ENCODE measurements at places on chromosomes 16 and 17.

DNA sequence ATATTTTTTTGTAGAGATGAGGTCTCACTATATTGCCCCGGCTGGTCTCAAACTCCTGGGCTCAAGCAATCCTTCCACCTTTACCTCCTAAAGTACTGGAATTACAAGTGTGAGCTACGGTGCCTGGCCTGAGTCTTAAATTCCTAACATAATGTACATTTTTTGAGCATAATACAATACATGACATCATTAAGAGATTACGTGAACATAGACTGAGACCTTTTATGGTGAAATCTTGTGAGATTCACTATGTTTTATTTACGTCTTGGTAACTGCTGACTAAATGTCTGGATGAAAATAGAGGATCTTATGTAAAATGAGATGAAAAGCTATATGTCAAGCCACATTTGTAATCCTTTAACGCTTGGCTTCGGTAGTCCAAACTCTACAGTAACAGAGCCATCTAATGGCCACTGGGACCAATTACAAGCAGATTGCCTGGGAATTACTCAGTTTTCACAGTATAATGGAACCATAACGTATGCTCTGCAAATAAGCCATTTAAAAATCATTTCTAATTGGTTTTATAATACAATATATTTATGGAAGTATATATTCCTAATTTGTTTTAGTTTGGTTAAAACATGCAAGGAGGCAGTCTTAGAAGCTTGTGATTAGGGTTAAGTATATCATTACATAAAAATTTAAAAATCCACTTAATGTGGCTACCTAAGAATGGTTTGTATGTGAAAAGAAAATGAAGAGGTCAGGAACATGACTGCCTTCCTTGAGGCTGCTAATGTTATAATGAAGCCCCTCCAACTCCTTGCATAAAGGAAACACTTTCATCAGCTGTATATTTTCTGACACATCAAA lies 8.1 kb upstream of the EFCAB13 start:
- no peak for DNase-seq

DNA sequence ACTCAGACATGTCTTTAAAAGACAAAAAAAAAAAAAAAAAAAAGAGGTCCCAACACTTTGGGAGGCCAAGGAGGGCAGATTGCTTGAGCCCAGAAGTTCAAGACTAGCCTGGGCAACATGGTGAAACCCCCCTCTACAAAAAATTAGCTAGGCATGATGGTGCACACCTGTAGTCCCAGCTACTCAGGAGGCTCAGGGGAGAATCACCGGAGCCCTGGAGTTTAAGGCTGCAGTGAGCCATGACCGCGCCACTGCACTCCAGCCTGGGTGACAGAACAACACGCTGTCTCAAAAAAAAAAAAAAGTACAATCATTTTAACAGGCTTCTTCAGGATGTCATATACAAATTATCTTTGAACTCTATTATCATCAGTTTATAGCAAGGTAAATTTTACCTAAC lies 22.0 kb downstream of the C16orf87 start:
- DNase-seq: no peak

DNA sequence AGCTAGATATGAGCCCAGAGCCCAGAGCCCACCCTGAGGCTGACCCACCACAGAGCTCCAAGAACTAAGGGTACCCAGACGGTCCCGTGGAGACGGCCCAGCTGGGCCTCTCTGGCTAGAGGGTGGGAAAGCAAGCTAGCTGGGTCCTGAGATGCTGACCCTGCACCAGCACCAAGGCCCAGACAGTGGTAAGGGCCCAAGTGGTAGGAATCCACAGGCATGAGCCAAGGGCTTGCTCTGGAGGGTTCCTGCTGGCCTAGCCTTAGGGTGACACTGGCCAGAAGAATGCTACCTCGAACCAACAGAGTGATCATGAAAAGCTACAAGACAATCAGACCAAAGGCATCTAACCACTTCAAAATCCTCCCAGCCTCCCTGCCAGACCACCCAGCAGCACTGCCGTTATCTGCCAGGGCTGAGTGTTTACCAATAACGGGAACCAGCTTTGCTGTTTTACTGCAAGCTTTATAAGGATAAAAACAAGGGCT lies 13.2 kb downstream of the HIC1 start:
- no peak for DNase-seq

GRCh38 chr17:45905814-45906213 lies 11.5 kb downstream of the MAPT start:
- DNase-seq: no peak

DNA sequence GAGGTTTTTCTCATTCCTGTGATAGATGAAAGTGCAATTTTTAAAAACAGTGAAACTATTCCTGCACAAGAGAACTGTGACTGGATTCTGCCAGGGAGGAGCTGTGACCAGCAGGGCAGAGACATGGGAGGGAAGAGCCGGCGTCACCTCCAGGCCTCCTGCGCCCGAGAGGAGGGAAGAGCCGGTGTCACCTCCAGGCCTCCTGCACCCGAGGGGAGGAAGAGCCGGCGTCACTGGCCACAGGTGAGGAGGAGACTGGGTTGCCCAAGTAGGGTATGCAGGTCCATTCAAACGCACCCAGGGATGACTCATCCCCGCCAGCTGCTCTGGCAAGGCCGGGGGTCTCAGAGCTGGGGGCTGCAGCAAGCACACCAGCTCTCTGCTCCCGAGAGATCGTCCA lies 56.7 kb downstream of the METRNL start:
- no peak for DNase-seq

DNA sequence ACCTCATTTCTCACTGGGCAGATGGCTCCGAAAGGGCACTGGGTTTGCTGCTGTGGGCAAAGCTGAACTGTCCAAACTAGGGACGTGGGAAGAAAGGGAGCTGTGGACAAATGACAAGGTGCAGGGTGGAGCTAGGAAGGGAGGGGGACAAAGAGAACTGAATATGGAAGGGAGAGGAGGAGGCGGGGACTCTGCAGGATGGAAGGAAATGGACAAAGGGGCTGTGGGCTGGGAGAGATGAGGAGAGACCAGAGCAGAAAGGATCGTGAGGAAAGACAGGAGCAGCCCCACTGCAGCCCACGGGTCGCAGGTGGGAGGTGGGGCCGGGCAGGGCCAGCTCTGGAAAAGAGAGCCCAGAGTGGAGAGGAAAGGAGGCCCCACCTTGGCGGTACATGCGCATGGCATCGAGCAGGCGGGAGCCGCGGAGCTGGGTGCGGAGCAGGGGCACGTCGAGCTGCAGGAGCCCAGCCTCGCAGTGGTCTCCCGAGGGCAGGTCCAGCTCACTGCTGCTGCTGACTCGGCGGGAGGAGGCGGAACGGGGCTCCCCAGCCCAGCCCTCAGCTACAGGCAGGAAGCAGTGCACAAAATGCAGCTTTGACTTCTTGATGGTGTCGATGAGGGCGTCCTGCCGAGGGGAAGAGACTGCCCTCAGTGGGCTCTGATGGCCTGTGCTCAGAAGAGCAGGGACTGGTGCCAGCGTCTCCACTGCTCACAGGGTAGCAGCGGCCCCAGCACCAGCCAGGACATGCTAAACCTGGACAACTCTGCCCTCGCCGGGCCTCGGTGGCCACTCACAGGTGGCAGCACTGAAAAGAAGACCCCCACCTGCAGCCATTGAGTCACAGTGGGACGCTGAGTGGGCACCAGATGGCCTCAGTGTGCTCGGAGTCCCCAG lies 66.8 kb downstream of the PIPOX start:
- no peak for DNase-seq

- DNase-seq: no peak
These were observed 31.6 kb downstream of the MMP15 start for GRCh38 chr16:58057121-58057520.

DNA sequence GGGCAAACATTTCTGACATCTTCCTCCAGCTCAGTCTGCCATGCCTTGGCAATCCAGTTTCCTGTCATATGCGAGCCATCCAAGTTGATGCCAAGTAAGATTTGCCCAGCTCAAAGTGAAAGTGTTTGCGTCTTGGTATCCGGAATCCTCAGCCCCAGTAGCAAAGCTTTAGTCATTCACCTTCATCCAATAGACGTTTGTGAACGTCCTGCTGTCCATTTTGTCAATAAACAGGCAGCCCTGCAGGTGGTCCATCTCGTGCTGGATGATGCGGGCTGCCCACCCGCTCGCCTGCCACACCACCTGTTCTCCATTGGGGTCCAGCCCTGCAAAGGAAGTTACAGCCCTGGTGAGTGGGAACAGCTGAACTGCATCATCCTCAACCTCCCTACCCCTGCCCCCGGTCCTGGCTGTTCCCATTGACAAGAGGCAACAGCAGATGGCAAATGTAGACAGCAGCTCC lies 1.5 kb downstream of the PDF start:
- DNase-seq: no peak

DNA sequence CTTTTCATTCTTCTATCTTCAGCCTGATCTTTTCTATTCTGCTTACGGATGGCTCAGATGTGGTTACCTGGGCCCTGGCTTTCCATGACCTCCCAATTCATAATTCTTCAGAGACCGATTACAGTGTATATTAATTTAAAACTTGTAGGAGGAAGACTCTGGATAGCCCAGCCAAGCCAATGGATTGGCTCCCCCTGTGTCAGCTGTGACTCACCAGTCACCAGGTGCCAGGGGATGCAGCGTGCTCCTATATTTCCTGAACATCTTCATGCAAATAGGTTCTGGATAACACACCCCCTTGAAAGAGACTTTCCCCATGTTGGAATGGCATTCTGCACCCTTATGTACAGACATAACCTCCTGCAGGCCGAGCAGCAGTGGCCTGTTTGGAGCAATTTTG lies 208.3 kb upstream of the WSCD1 start:
- DNase-seq: no peak

- no peak for DNase-seq
These were observed 120.8 kb downstream of the HS3ST2 start for GRCh38 chr16:22934786-22935185.

DNA sequence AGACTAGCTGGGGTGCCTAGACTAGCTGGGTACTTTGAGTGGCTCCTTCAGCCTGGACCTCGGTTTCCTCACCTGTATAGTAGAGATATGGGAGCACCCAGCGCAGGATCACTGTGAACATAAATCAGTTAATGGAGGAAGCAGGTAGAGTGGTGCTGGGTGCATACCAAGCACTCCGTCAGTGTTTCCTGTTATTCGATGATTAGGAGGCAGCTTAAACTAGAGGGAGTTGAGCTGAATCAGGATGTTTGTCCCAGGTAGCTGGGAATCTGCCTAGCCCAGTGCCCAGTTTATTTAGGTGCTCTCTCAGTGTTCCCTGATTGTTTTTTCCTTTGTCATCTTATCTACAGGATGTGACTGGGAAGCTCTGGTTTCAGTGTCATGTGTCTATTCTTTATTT lies 8.4 kb upstream of the TMEM235 start:
- DNase-seq: no peak

DNA sequence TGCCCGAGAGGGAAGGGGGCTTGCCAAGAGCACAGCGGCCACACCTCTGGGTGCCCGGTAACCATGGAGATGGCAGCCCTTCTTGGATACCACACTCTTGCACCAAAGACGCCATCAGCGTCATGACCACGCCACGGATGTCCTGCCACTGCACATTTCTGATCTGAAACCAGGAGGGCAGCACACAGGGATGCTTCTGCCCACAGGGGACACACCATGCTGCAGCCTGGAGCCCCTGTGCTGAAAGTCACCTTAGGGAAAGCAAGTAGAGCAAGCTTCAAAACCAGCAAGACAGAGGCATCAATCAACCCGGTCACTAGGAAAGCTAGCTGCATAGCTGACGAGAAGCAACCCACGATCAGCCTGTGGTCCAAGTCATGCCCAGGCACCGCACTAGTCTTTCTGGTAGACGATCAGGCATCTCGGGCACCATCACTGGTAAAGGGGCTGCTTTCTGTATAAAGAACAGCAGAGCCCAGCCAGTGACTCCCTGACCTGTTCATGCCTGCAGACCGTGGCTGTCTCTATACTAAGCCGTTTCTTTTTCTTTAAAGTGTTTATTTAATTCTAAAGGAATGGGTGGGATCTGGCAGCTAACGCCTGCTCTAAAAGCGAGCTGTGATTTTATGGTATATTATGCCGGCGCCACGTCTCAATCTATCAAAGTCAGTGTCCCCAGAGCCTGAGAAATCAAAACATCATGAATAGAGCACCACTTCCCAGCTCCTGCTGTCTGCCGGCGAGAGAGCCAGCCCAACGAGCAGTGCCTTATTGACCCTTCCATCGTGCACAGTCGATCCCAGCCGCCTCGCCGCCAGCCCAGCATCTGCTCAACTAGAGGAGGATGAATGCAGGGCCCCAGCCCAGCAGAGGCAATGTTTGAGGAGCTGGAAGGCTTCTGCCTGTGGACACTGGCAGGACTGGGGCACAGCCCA lies 244.7 kb downstream of the RBFOX3 start:
- DNase-seq: no peak

GRCh38 chr17:1073241-1073962 lies 76.5 kb downstream of the TIMM22 start:
- DNase-seq: no peak

DNA sequence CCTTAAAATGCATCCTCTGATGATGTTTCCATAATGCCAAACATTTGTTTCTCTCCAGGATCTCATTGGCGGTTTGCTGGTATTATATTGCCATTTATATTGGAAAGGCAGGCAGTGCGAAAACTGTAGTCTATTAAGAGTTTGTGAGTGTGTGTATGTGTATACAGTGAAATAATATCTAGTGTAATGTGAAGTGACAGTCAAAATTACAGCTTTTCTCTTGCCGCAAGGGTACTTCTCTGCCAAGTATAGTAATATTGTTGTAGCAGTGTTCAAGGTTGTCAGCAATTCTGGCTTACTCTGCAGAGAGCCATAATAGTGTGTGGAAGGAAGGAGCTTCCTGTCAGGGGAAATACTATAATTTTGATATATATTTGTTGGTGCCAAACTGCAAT lies 178.6 kb downstream of the WWOX start:
- DNase-seq: no peak

GRCh38 chr17:42058063-42058462 lies 7.7 kb upstream of the C17orf113 start:
- DNase-seq: no peak

DNA sequence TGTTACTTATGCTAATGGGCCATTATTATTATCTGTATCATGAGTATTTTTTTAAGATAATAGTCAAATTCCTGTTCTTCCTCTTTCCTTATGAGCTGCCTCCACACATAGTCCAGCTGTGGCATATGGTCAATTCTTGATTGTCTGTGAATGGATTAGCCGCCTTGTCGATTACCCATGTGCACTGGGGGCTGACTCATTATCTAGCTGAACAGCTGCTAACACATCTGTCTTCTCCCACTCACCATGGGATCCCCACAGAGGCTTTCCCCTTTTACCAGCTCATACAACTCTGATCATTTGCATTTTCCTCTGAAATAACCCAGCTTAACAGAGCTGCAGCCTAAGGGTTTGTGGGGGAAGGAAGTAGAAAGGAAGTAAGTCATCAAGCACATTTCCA lies 915.0 kb downstream of the CDH11 start:
- DNase-seq: no peak

- no peak for DNase-seq
These were observed 5.1 kb downstream of the KIFC3 start for GRCh38 chr16:57797216-57797525.

GRCh38 chr17:7285679-7286078 lies 4.2 kb downstream of the SLC2A4 start:
- no peak for DNase-seq

- no peak for DNase-seq
These were observed 38.6 kb downstream of the CPNE2 start for GRCh38 chr16:57130950-57131321.

DNA sequence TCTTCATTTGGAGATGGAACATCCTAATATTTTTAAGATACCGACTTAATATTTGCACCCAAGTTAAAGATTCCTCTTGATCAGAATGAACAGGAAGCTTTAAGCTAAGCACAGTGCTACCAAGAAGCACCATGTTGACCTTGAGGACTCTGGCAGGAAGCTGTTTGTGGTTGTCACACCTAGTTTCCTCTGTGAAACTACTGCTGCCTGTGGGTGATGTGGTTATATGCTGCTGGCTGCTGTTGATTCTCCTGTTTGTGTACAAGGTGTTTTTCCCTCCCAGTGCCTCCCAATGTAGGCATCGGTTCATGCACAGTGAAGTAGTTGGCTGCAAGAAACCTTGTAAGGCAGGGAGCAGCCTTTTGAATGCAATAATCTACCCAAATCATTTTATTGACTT lies 23.4 kb downstream of the RBL2 start:
- DNase-seq: peak; percentile 7
